ENCODE measurements at places on chromosomes 3 and 15. TPM values are rescaled to one million over a fixed set of nuclear protein-coding genes. Genes with fewer than 3 reads are reported as not detected.

GRCh38 chr15:46089467-46089935 lies 454.7 kb downstream of the SQOR start:
- no peak for DNase-seq

DNA sequence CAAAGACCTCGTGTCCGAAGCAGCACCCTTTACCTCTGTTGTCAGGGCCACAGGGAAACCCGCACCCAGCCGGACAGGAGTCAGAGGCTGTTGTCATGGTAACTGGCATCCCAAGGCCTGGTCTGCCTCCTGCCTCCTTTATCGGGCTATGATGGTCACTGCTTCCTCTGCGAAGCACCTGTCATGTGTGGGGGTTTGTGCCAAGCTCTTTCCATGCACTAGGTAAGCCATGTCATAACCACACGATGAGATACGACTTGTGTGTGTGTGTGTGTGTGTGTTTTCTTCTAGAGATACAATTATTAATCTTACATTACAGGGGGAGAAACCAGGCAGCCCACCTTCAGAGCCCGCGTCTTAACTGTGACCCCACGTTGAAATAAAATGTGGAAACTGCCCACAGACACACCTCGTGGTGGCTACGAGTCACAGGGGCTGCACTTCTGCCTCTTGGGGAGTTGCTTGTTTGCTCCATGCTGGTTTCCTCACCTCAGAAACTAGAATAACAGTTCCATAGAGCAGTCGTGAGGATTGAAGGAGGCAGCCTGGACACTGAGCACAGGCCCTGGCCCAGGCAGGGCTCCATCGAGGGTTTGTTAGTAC lies 18.0 kb downstream of the ZDHHC19 start:
- DNase-seq: no peak

GRCh38 chr3:11584570-11584969 lies 59.1 kb downstream of the VGLL4 start:
- no peak for DNase-seq

- no peak for DNase-seq
Measured at GRCh38 chr15:79923079-79923514, 26.3 kb upstream of the MTHFS start.

GRCh38 chr3:43515208-43515917 lies 106.4 kb downstream of the ANO10 start:
- DNase-seq: no peak

DNA sequence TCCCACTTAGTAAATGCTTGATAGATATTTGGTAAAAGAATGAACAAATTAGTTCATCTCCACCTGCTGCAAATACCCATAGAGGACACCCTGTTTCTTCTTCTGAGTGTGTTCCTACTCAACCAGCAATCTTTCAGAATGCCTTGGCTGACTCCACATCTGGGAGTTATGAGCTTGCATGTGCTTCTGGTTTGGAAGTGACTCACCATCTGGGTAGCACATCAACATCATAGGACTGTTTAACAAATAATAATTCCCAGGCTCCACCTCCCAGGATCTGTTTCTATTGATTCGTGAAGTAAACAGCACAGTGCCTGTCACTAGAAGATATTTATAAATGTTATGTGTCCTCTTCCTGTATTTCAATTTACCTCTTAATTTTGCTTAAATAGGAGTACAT lies 580.1 kb downstream of the ROBO2 start:
- DNase-seq: no peak

GOLGA8O gene
- 0.49 TPM for total RNA-seq

SLC22A13 gene
- 0.47 TPM for total RNA-seq

GRCh38 chr3:176776622-176777175 lies 420.6 kb downstream of the TBL1XR1 start:
- DNase-seq: no peak

- no peak for DNase-seq
Measured at GRCh38 chr3:100333051-100333450, 1.5 kb upstream of the NIT2 start.

NAALADL2 gene
- 2.9 TPM for total RNA-seq
